ENCODE measurements at places on chromosomes 5 and 9. TPM values are rescaled to one million over a fixed set of nuclear protein-coding genes. Genes with fewer than 3 reads are reported as not detected.

Gene EPB41L4B
- 8.9 TPM for total RNA-seq

Gene DNAJC18
- total RNA-seq: 9.1 TPM

Gene STPG3
- not detected for total RNA-seq

Gene MAPK9
- 41.5 TPM for total RNA-seq

Gene HNRNPK
- 292 TPM for total RNA-seq

Gene NR2F1
- 0.88 TPM for total RNA-seq

Gene GPR150
- not detected for total RNA-seq

Gene ESM1
- total RNA-seq: 0.23 TPM

- no peak for DNase-seq
These were observed 96.8 kb downstream of the FRMD3 start for GRCh38 chr9:83441390-83441789.

DNA sequence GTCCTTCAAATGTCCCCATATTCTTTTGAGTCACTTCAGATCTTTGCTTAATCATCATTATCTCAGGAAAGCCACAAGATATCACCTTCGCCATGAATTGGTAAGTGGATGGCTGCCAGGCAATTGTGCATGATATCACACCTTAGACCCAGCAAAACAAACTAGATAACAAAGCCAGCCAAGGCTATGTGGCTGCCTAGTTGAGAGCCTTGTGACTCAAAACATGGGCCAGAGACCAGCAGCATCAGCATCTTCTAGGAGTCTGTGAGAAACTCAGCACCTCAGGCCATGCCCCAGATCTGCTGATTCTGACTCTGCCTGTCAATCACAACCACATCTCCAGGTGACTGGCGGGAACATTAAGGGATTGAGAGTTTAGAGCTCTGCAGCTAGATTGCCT is 82.8 kb downstream of the SLIT3 start:
- DNase-seq: no peak

GRCh38 chr5:39331861-39332381 is 32.4 kb downstream of the C9 start:
- no peak for DNase-seq

DNA sequence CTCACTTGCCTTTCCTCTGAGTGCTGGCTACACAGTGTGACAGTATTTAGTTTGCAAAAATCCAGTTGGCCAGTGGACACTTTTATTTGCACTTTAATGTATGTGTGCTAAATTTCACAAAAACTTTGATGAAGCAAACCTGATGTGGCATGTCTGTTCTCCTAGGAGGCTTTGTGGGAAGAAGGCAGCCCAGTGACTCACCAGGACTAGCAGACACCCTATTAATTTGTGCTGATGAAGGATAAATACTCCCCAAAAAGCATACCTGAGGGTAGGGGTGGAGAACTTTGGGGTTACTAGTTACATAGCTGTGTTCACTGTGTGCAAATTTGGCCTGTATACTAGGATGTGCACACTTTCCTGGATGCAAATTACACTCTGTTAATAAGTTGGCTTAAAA is 39.3 kb upstream of the IPPK start:
- no peak for DNase-seq

DNA sequence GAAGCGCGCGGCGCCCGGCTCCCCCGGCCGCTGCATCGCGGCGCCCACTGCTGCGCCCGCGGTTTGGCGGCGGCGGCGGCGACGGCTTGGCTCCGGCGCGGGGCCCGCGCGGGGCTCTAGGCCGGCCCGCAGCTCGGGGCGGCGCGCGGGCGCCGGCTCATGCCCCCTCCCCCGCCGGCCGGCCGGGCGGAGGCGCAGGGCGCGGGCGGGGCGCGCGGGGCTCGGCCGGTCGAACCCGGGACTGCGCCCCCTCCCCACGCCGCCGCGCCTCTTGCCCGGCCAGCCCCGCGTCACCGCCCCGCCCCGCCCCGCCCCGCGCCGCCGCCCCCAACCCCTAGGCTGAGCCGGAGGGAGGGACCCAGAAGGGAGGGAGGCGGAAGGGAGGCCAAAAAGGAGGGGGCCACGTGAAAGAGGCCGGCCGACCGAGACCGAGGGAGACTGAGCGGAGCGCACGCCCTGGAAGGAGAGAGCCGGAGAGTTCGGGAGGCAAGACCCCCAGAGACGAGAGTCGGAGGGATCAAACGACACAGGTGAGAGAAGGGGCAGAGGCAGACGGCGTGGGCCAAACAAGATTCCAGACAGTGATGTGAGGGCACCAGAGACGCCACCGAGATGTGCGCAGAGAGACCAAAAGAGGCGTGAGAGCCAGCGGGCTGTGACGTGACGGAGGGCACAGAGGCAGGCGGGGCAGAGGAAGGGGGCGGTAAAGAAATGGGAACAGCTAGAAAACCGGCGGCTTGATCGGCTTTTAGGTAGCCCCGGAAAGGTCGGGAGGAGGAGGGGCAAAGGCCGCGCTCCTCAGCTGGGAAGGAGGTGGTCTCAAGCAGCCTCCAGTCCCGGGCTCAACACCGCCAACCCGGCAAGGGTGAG is at the start of gene BARX1:
TSS of gene BARX1 (minus strand) at position 245 of the 870 bp plus-strand sequence. CDS start at position 36, 209 bp downstream.
- no peak for DNase-seq

- DNase-seq: no peak
These were observed 55.7 kb downstream of the NR3C1 start for GRCh38 chr5:143347698-143348344.

DNA sequence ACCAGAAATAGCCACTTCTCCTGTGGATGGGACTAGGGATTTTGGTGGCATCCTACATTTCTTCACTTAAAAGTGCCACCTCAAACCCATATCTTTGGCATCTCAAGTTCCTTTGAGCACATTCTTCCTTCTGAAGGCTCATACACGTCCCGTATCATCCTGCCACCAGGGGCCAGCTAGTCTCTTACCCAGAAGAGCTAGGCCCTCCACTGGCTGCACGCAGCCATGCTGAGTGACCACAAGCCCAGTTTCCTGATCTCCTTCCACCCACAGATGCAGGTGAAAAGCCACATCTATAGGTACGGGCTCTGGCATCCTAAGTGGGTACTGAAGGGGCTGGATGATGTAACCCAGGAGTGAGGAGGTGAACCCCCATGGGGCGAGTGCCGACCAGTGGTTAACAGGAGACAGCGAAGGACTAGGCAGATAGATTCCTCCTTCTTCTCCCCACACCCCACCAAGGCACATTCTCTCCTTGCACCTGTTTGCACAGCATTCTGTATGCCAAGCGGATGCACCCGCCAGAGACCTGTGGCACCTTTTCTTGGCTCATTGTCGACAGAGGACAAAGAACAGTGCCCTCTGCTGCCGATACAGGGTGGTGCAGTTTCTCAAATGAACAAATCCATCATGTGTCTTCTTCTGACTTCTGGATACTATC is 14.4 kb upstream of the SCGB3A1 start:
- DNase-seq: no peak

- DNase-seq: no peak
These were observed 388.4 kb upstream of the PTGER4 start for GRCh38 chr5:40291338-40291737.

DNA sequence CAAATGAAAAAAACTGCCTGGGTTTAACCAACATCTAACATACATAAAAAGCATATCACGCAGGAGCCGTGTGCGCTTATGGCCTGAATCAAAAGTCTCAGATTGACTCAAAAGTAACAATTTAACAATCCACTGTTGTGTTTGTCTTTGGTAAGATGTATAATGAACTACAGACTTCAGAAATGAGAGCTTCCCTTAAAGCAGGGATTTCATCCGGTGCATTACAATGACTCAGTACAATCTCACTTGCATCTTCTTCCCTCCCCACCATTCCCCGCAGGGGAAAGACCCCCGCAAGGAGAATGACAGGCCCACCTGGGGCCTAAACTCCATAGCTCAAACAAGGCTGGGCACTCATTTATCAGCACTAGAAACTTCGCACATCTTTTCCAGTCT is 1.4 kb downstream of the ZFR start:
- no peak for DNase-seq

Data from heart left ventricle (tissue), 16 donors.